Adrenal gland (tissue), 19 donors: ENCODE measurements at places on chromosomes 3 and 15. TPM values are rescaled to one million over a fixed set of nuclear protein-coding genes. Genes with fewer than 3 reads are reported as not detected.

- DNase-seq, result no peak
Observed at GRCh38 chr3:138879541-138880380, 45.0 kb upstream of the PIK3CB start.

GRCh38 chr15:69748131-69748530 is 295.5 kb downstream of the RPLP1 start:
- DNase-seq, result no peak

- no peak for DNase-seq
Observed at GRCh38 chr15:68083463-68083862, 29.3 kb downstream of the PIAS1 start.

The VGLL3 gene
- 5.6 TPM for total RNA-seq

The EEF1AKMT4 gene
- 8.3 TPM for total RNA-seq
